ENCODE measurements at places on chromosomes 6 and 20. TPM values are rescaled to one million over a fixed set of nuclear protein-coding genes. Genes with fewer than 3 reads are reported as not detected.
A peak's percentile ranks its signal among the peaks of the same experiment; 100 is the strongest.

GRCh38 chr6:35496841-35497570 is at the start of gene TEAD3:
TSS of gene TEAD3 (minus strand) at chr6:35497079.
- peak; percentile 82 for DNase-seq

GRCh38 chr6:15442467-15442866 is 196.6 kb downstream of the JARID2 start:
- DNase-seq: no peak

The CFAP206 gene
- total RNA-seq: not detected

DNA sequence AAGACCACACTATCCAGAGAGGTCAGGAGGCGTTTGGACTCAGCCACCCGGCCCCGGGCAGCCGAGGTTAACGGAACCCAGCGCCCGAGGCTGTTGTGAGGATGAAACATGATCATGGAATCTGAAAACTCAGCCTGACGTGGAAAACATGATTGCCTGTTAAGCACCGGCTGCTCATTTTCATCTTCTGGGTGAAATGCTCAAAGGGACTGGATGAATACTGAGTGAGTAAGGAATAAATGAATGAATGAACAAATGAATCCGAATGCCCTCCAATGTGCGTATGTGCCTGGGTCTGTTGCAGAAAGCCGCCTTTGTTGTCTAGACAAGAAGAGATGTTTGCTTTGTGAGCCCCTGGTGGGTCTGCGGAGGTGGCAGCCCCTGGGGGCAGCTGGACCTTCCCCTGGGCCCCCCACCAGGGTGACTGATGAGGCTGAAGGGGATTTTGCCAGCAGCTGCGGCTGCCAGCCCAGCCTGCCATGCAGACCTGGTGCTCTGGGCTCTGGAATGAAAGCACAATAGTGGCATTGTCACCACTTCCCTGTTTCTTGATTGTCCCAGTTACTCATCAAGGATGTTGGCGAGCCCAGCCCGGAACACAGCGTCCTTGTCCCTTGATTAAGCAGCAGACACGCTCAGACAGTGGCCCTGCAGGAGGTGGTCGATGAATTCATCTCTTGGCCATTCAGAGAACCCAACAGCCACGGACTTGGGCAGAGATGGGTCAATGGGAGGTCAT is 211.1 kb downstream of the ANKRD60 start:
- DNase-seq: peak; percentile 19

DNA sequence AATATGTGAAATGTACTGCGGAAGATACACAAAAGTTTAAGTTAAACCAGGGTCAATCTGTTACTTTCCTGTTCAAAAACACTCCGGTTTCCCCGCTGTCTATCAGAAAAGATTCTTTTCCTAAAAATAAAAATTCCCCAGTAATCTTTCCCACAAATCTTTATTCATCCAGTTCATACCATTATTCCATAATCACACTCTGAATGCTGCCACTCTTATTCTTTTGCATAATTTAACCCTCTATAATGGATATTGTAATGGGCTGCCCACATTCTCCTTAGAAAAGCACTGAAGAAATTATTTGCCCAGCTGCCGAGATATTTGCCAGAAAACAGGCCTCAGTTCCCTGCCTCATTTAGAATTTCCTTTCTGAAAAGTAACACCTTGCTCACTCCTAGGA is 68.6 kb downstream of the EPHA7 start:
- DNase-seq: no peak

The RGL2 gene
- total RNA-seq: 70.5 TPM

The IL17F gene
- not detected for total RNA-seq

DNA sequence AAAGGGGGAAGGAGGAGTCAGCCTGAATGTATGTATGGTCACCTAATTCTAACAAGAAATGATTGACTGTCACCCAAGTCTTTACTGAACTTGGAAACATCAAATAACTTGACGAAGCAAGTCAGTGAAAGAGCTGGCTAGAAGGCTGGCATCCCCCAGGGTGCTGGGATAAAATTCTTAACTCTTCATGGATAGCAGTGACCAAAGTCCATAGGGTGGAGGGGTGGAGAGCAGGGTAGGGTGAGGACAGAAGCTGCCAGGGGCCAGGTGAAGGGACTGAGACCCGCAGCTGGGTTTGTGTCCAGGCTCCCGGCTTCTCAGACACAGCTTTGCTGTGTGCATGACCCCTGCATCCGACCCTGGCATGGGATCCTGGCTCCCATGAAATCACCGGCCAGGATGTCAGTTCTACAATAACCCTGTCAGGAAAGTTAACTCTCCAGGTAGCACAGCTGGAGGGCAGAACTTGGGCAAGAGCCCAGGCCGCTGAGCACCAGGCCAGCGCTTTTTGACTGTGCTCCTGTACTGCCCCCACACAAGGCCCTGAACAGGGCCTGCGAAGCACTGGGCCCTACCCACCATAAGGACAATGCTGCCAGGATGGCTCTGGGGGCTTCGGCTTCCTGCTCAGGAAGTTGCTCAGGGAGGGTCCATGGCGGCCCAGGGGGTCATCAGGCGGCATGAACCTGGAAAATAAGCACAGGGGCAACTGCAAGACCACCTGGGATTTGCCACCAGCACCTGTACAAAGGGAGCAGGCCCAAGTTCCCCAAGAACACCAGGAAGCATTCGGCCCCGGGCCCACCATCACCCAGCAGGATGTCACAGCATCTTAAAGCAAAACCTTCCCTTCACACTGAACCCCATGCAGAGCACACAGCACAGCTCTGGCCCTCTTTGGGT is 32.5 kb downstream of the ZC3H12D start:
- no peak for DNase-seq

DNA sequence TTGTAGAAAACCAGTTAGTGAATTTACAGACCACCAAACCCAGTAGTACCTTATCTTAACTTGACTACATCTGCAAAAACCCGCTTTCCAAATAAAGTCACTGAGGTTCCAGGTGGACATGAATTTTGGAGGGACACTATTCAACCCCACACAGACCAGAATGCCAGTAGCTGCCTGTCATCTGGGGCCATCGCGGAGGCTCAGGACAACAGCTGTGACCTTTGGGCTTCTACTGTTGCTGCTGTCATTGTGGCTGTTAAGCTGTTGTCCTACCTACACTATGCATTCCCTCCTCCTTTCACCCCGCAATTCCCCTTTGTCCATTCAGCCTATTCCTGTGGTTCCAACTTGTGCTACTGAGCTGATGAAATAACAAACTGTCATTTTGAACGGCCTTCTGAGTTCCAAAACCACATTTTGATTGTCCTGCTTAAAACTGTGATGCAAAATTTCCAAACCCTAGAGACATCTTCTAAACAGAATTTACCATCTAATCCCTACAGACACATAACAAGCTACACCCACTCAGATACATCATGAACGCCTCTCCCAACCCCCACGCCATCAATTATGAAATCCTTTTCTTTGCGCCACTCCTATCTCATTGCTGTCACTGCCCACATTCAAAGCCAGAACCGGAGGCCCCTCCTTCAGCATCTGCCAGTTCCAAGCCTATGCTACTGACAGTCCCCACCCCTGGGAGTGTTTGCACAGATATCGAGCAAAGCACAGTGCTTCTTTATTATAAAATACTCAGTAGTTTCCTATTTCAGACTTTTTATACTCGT is 125.0 kb downstream of the C6orf118 start:
- no peak for DNase-seq

DNA sequence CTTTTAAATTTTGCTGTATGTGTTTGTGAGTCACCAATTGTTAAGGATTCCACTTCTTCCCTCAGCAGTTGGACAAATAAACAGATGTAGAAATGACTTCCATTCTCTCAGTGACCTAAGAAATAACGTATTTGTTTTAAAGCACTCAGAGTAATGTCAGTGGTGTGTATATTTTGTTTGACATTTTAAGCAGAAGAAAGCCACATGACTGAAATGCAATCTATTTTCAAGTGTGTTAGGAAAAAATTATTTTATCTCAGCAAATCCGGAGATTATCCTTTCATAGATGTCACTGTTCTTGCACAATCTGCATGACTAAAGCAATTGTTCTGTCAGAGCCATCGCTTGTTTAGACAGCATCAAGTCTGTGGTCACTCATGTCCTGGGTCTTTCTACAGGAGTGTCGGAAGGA is 77.1 kb downstream of the JAG1 start:
- DNase-seq: no peak

The BEND6 gene
- 2.3 TPM for total RNA-seq

DNA sequence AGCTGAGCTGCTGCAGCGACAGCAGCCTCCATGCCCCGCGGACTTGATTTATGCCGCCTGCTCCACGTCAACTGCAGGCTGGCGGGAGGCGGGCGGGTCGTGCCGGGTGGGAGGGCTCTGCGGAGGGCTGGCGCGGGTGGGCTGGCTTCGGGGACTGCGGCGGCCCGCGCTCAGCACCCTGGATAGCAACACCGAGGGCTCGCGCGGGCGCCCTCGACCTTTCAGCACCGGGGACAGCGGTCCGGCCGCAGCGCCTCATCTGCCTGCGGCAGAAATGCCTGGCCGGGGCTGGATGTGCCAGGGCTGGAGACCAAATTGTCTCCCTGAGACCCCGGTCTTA is 792 bp downstream of the SNAP25 start:
- DNase-seq: peak; percentile 78

DNA sequence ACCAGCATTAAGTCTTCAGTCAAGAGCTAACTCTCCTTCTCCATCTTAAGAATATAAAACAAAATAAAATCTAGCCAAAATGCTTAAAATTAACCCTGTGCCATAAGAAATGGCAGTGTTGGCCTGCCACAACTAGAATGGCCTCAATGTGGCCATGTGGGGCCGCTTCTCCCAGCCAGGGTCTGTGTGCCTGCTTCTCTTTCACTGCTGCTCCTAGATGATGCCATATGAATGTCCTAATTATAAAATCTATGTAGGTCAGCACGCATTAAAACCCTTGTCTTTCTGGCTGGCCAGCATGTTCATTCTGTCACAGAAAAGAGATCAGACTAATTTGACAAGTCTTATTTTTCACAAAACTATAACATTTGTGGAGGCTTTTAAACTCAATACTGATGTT is 102.6 kb downstream of the C6orf118 start:
- no peak for DNase-seq

The HMGCLL1 gene
- total RNA-seq: 0.24 TPM

DNA sequence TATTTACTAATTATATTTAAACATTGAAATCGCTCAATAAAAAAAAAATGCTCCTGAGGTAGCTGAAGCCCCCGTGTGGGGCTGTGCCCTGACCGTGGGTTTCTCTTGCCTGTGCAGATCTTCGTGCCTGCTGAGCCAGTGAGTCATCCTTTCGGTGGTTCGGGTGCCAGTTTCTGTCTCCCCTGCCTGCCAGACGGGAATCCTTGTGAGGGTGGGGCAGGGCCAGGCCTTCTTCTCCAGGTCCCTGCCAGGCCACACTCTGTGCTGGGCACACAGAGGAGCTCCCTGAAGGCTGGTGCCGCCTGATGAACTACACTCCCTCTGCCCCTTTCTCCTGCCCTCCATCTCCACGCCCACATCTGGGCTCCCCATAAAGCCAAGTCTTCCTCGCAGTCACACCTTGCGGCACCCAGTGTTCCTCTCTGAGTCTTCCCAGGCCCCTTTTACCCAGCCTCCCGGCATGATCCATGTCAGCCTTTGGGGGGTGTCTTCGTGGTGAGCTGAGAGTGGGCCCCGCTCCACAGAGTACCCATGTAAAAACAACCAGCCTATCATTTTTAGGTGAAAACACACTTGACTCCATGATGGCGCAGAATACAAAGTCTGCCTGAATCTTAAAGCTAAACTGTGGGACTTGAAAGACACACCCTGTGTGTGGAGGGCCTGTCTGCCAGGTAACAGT is 19.3 kb downstream of the FGD2 start:
- DNase-seq: no peak

The GUCA1A gene
- 16.5 TPM for total RNA-seq

GRCh38 chr6:111802720-111803330 is 70.4 kb downstream of the FYN start:
- DNase-seq: no peak

DNA sequence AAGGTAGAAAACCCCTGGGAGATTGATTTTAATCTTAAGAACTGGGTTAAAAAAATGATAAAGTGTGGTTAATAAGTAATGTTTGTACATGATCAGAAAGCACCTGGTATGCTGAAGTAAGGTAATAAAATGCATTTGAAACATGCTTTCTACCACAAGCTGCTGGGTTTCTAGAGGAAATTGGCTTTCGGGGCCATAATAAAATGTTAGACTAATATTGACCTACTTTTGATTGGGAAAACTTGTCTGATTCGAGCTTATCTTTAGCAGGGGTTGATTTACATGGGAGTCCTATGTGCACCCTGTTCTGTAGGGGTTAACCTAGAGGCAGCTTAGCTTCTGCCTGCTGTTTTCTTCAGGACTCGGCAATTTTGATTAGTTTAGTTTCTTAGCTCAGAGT is 50.5 kb downstream of the CRYBG1 start:
- DNase-seq: no peak

GRCh38 chr6:142241061-142241460 is 60.7 kb upstream of the ADGRG6 start:
- DNase-seq: no peak

The PSMA7 gene
- total RNA-seq: 337 TPM

- no peak for DNase-seq
These were observed 49.6 kb upstream of the ZNF217 start for GRCh38 chr20:53643031-53643832.

GRCh38 chr6:6366803-6367202 is 46.3 kb upstream of the F13A1 start:
- peak; percentile 33 for DNase-seq

DNA sequence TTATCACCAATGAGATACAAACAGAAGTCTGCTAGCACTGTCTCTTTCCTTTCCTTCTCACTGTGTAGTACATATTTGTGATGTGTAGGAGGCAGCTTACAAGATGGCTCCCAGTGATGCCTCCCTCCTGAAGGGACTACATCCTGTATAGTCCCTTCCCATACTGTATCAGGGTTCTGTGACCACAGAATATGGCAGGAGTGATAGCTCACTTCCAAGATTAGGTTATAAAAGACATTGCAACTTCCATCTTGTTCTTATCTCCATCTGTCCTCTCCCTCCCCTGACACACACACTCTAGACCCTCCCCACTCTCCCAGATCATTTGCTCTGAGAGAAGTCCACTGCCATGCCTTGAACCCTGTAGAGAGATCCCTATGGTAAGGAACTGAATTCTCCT is 38.0 kb downstream of the SESN1 start:
- no peak for DNase-seq

The RHAG gene
- total RNA-seq: not detected

DNA sequence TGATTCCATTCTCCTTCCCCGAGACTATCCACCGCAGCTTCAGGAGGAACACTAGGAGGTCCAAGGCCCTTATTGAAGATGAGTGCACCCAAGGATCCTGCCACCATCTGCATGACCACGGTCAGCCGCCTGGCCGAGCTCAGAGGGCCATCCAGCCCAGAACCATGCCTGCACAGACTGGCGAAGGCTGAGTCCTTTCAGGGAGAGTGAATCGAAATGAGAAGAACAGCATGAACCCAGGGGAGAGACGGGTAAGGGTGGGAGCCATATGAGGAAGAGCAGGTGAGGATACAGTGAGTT is 26.3 kb downstream of the SERPINB6 start:
- DNase-seq: no peak

The RUNX2 gene
- 0.26 TPM for total RNA-seq

DNA sequence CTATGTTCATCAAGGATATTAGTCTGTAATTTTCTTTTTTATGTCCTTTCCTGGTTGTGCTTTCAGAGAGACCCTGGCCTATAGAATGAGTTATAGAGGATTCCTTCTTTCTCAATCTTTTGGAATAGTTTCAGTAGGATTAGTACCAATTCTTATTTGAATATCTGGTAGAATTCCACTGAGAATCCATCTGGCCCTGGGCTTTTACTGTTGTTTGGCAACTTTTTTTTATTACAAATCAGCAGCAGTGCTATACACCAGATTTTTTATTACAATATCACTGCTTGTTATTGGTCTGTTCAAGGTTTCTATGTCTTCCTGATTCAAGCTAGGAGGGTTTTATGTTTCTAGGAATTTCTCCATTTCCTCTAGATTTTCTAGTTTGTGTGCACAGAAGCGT is 50.0 kb upstream of the NRSN1 start:
- no peak for DNase-seq

GRCh38 chr20:19019734-19020364 is 192.6 kb upstream of the SLC24A3 start:
- no peak for DNase-seq
